ENCODE measurements at places on chromosomes 2 and 18. TPM values are rescaled to one million over a fixed set of nuclear protein-coding genes. Genes with fewer than 3 reads are reported as not detected.

Gene INHA
- total RNA-seq, result not detected

Gene DNAH7
- total RNA-seq, result not detected

Gene BOLL
- total RNA-seq, result not detected

Gene DOK1
- total RNA-seq, result 46.8 TPM

Gene GAL3ST2
- 0.58 TPM for total RNA-seq

Gene TEKT4
- total RNA-seq, result not detected

Gene MLPH
- total RNA-seq, result not detected

Gene RNF144A
- 20.0 TPM for total RNA-seq

Gene FAM228B
- 8.4 TPM for total RNA-seq

Gene IL1R1
- 1.5 TPM for total RNA-seq

Gene EPB41L3
- total RNA-seq, result 0.73 TPM

Gene DPYSL5
- total RNA-seq, result not detected

Gene ABCG5
- total RNA-seq, result not detected

Gene PLEKHB2
- 72.0 TPM for total RNA-seq

Gene CPO
- not detected for total RNA-seq

Gene SIGLEC15
- total RNA-seq, result not detected

Gene UGT1A7
- not detected for total RNA-seq

Gene METAP1D
- 2.9 TPM for total RNA-seq

Gene FAM124B
- 1.2 TPM for total RNA-seq

Gene RAB17
- total RNA-seq, result not detected

Gene CD207
- not detected for total RNA-seq

Gene KCTD1
- 5.6 TPM for total RNA-seq

Gene CYRIA
- total RNA-seq, result 0.05 TPM

Gene UGT1A8
- total RNA-seq, result not detected

Gene ACKR3
- 2.7 TPM for total RNA-seq

Gene WNT6
- total RNA-seq, result not detected

Gene VWC2L
- total RNA-seq, result not detected

Gene PPP1R1C
- total RNA-seq, result not detected

Gene APCDD1
- total RNA-seq, result not detected

Gene CABLES1
- total RNA-seq, result 2.8 TPM

Gene EMX1
- not detected for total RNA-seq

Gene IL36RN
- total RNA-seq, result not detected

Gene OXER1
- not detected for total RNA-seq

Gene HSBP1L1
- total RNA-seq, result 9.2 TPM

Gene IL1R2
- total RNA-seq, result 0.88 TPM

Gene VWA3B
- not detected for total RNA-seq

Gene UNC80
- not detected for total RNA-seq

Gene GPR155
- total RNA-seq, result 11.3 TPM

Gene TMEM37
- total RNA-seq, result not detected

Gene SPP2
- total RNA-seq, result not detected

Gene CNDP1
- total RNA-seq, result not detected

Gene DYNAP
- total RNA-seq, result not detected

Gene PCGF1
- total RNA-seq, result 31.4 TPM

Gene ABCA12
- not detected for total RNA-seq

Gene ASB18
- total RNA-seq, result not detected

Gene LYPD6
- not detected for total RNA-seq

Gene IL1RL2
- total RNA-seq, result not detected

Gene TMEM150A
- 2.0 TPM for total RNA-seq

Gene KCNJ13
- total RNA-seq, result not detected

Gene PUS10
- 7.5 TPM for total RNA-seq

Gene CD8A
- 4.8 TPM for total RNA-seq
